Esophagus muscularis mucosa (tissue), 4 donors: ENCODE measurements at places on chromosomes 6 and 20.

- DNase-seq, result no peak
Measured at GRCh38 chr6:15945593-15946159, 183.2 kb upstream of the MYLIP start.

DNA sequence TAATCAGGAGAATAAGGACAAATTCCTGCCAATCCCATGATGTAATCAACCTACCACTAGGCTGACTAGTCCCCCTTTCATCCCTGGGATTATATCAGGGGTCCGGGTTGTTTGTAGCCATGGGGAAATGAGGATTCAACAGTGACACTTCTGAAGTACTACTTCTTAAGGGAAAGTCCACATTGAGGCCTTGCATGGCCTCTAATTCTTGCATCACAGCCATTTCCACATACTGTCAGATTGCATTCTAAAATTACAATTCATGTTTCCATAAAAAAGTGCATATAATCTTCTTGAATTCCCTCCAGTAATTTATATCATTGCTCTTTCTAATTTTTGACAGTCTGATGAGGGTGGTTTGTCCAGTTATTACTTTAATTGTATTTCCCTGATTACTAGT is 184.2 kb downstream of the PHF3 start:
- no peak for DNase-seq

GRCh38 chr6:39521958-39522357 is 199.5 kb upstream of the KCNK16 start:
- peak; percentile 72 for DNase-seq

DNA sequence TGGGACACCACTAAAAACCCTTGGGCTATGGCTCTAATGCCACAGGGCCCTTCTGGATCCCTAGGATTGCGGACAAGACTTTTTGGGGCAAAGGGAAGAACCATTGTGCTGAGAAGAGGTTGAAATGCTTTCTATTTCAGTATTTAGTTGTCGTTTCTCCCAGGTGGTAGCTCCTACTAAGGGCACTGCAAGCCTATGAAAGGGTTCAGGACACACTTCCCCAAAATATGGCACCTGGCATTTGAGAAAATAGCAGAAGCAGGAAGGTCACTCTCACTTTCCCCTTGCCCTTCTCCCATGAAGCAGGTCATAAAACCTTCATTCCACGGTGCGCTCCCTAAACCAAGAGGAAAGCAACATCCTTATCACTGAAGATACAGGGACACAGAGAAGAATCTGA is 125.4 kb upstream of the GPR6 start:
- no peak for DNase-seq

- no peak for DNase-seq
Measured at GRCh38 chr6:143936778-143937667, 71.0 kb downstream of the PLAGL1 start.

- DNase-seq, result no peak
Measured at GRCh38 chr20:23315099-23315498, 35.5 kb upstream of the NXT1 start.
